Muscle of arm (tissue), 14 donors: ENCODE measurements at places on chromosomes 4 and X.

DNA sequence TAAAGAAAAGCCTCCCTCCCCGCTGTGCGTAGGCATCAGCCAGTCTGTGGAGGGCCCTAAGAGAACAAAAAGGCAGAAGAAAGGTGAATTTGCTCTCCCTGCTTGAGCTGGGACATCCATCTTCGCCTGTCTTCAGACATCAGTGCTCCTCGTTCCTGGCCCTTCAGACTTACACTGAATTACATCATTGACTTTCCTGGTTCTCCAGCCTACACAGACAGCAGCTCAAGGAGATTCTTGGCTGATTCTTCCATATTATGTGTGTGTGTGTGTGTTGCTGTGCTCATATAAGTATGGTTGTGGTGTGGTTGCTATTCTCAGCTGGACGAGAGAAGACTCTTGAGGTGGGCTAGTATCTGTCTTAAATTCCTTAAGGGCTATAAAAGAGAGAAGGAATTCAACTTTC, 35.5 kb upstream of the CD99L2 start:
- no peak for DNase-seq

GRCh38 chr4:137998666-137999429, 243.3 kb downstream of the SLC7A11 start:
- no peak for DNase-seq

DNA sequence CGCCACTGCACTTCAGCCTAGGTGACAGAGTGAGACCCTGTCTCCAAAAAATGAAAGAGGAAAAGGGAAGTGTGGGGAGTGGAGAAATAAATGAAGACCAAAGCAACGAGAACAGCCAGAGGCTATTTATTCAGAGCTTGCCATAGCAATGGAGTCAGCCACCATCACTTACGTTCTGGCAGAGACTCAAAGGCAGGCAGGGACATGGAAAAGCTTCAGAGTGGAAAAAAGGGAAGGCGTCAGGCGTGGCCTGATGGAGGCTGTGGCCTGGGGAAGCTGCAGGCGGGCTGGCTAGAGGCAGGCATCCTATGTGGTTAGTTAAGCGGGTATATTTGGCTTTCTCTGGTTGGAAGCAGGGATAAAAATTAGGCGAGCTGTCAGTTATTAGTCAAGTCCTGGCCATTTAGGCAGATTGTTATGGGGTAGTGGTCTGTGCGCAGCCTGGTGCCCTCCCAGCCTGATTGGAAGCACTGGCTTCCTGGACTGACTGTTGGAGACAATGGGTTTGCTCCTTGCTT, 73.3 kb downstream of the DCTD start:
- no peak for DNase-seq

- no peak for DNase-seq
Measured at GRCh38 chr4:39201963-39202362, 19.6 kb downstream of the WDR19 start.
